Heart left ventricle (tissue), 16 donors: ENCODE measurements at places on chromosomes 3 and 15. TPM values are rescaled to one million over a fixed set of nuclear protein-coding genes. Genes with fewer than 3 reads are reported as not detected.

- DNase-seq, result peak; percentile 74
Observed at GRCh38 chr3:191329654-191330529, at the start of gene UTS2B. Gene UTS2B, minus strand, starts transcription at chr3:191330526. Its CDS starts 48,337 bp downstream, at chr3:191282189.

GRCh38 chr3:165749821-165750220 lies 87.4 kb downstream of the BCHE start:
- no peak for DNase-seq

TCTA gene
- polyA plus RNA-seq, result 13.1 TPM

PRSS50 gene
- 0.06 TPM for polyA plus RNA-seq

OR5K3 gene
- polyA plus RNA-seq, result not detected

MESP1 gene
- 6.9 TPM for polyA plus RNA-seq

PLSCR5 gene
- polyA plus RNA-seq, result not detected

UPK1B gene
- not detected for polyA plus RNA-seq

GRCh38 chr3:63240381-63240902 lies 37.7 kb upstream of the SYNPR start:
- no peak for DNase-seq

MCF2L2 gene
- 0.12 TPM for polyA plus RNA-seq

DNAH12 gene
- polyA plus RNA-seq, result 0.04 TPM

DNA sequence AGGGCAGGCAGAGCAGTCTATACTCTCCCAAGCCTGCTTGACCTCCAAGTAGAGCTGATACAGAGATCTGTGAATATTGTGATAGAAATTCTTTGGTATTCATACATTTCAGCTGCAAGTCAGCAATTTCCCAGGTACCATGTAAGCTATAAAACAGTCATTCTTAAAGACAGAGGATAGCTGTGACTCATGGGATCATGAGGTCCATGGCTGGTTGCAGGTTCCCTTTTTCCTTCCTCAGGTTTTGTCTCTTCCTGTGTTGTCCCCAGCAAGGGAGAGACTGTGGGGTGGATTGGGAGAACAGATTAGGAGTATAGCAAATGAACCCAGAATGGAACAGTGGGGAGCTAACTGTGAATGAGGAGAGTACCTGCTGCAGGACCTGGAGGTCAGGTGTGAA lies 5.4 kb upstream of the P4HTM start:
- no peak for DNase-seq

GRCh38 chr15:48440084-48440483 lies 108.9 kb downstream of the DUT start:
- peak; percentile 17 for DNase-seq
